ENCODE measurements at places on chromosomes 4 and X.

DNA sequence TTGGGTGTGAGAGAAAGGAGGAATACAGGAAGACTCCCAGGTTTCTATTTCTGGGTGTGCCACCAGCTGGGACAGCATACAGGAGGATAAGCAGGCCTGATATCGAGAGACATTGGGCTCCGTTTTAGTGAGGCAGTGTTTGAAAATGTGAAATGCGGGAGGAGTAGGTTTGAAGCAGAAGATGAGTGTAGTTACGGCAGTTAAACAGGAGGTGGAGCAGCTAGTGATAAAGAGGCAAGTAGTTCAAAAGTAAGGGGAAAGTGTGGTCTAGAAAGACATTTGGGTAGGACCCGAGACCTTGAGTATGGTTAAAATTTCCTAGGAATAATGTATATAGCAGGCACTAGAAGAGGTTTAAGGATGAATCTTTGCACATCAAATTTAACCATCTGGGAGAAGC is 42.4 kb downstream of the DCUN1D4 start:
- DNase-seq = peak; percentile 28

DNA sequence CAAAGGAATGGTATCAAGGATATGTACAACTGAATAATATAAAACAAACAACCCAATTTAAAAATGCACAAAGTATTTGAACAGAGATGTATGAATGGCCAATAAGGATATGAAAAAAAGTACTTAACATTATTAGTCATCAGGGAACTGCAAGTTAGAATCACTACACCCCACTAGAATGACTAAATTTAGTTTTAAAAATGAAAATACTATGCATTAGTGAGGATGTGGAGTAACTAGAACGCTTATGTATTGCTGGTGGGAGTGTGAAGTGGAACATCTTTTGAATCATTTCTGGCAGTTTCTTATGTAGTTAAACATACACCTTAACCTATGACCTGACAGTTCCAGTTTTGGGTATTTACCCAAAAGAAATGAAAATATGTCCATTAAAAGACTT is 13.0 kb upstream of the SLC16A2 start:
- no peak for DNase-seq

GRCh38 chrX:41047878-41048534 is 37.2 kb upstream of the USP9X start:
- DNase-seq = no peak

DNA sequence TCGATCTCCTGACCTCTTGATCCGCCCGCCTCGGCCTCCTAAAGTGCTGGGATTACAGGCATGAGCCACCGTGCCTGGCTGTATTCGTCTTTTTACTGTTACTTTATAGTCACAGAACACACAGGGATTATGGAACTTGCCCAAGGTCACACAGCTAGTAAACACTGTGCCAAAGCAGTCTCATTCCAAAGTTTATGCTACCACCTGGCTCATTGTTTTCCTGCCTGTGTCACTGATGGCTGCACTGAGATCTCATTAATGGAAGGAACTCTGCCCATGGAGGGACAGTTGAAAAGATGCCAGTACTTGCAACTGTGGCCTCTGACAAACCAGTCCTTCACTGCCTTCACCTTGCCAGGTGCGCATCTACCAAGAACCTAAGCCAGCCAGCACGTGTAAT is 517.7 kb downstream of the BCOR start:
- DNase-seq = no peak

DNA sequence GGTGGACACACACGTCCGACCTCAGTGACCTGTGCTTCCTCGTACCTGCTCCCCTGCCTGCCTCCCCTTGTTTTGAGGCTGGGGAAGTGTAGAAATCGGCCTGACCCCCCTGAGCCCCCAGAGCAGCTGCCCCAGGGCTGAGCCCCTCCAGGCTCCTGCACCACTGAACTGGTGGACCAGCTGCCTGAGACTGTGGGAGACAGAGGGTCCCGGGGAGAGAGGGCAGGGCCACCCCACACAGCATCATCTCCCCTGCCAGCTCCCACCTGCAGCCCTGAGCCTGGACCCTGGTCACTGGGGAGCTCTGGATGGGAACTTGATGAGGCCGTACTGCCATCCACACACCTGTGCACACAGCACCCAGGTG is 15.0 kb upstream of the NAT8L start:
- DNase-seq = no peak
